ENCODE measurements at places on chromosomes 7 and 10.

DNA sequence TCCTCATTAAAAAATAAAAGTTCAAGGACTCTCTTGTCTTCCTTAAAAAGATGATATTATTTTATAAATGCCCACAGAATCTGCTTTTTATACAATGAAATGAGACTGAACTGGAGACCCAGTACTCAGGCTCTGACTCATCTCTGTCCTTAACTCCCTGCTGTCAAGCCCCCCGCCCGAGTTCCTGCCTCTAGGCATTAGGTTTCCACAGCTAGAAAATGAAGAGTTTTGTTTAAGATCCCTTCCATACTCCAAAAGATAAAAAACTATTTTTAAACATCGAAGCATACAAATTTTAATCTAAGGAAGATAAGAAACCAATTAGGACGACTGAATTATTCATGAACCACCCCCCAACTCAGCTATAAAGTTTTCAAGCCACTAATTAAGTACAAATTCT lies 97.7 kb upstream of the FEZF1 start:
- DNase-seq = no peak

DNA sequence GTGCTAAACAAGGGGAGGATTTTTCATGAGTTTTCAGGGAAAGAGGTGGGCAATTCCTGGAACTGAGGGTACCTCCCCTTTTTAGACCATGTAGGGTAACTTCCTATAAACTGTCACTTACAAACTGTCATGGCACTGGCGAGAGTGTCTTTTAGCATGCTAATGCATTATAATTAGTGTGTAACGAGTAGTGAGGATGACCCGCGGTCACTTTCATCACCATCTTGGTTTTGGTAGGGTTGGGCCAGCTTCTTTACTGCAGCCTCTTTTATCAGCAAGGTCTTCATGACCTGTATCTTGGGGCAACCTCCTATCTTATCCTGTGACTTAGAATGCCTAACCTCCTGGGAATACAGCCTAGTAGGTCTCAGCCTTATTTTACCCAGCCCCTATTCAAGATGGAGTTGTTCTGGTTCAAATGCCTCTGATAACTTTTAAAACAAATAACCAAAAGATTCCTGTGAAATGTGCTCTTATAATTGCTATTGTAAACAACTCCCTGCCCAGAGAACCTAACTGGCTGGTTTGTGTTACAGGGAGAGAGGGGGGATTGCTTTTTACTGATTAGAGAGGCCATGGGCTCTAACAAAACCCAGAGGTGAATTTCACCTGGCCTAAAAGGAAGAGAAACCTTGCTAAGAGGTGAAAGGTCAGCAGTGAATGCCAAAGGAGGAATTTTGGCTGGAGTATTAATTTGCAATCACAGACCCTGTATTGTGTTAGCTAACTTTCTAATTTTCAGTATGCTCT lies 64.3 kb downstream of the EEPD1 start:
- DNase-seq = no peak

DNA sequence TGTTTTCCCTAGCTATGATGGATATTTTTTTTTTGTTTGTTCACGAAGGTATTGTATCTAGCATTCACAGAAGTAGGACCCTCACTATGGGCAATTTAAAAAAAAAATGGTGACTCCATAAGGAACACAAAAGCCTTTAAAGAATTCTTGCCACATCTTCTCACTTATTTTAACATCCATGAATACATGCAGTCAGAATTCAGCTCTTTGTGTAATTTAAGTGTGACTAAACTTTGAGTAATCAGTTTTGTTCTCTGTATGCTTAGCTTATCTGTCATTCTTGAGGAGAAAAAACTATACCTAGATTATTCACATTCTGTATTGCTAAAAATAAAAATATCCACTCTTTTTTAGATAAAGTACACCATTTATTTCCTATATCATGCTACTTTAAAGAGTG lies 313.2 kb upstream of the KCND2 start:
- DNase-seq = peak; percentile 6

GRCh38 chr10:125375210-125375609 lies 214.8 kb upstream of the CTBP2 start:
- DNase-seq = peak; percentile 44

DNA sequence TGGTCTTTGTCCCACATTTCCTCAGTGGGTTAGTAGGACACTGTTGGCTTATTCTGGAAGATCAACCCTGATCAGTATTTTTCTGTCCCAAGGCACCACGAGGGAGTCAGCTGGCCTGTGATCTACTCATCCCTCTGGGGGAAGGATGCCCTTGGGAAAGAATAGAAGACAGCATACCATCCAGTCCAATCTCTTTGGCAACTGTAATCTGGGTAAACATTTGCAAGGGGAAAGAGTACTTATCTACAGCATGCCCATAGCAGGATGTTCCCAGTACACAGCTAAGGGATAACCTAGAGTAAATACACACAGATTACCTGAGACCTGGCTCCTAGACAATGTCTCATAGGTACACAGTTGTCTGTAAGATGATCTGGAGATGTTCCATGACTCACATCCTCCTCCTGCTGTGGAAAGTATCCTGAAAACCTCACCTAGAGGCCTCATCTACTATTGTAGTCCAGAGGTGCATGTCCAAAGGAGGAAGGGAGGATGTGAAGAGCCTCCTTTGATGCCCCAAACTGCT lies 134.3 kb upstream of the VWC2 start:
- DNase-seq = peak; percentile 8

- DNase-seq = no peak
Measured at GRCh38 chr7:129245533-129245932, 20.7 kb downstream of the AHCYL2 start.

DNA sequence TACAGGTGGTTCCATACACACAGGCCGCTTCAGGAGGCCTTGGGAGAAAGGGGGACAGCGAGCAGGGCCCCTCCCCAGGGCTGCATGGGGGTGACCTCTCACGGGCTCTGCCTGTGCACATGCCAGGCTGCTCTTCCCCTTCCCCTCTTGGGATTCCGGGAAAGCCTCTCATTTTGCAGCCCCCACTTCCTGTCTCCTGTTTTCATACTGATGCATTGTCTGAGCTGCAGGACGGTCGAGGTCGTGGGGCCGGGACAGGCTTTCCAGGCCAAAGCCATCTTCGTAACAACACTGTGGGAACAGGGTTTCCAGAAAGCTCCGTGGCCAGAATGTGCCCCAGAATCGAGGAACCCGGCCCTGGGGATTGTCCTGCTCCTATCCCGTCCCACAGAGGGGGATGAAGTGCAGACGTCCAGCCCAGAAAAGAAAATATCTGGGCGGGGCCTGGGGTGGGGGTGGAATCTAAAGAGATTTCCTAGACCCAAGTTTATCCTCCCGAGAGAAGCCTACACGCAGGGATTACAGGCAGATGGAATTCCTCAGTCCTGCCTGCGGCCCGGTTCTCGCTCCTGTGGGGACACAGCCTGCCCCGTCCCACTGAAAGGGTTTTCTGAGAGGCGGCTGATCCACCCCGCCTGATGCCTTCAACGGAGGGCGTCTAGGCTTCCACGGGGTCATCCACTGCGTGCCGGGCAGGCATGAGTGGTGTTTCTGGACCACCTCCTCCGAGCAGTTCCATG lies 29.5 kb upstream of the DNAAF5 start:
- no peak for DNase-seq

DNA sequence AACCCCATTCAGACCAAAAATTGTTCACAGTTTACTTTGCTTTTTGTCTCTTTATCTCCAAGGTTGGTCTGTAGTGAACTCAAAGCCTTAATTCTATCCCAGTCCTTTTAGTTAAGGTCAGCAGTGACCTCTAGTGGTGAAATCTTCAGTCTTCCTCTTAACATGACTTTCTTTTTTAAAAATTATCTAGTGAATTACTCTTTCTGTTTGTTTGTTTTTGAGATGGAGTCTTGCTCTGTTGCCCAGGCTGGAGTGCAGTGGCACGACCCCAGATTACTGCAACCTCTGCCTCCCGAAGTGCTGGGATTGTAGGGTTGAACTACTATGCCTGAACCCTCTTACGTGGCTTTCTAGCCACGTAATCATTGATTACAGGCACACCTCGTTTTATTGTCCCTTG lies 25.0 kb downstream of the ZNF487 start:
- DNase-seq = peak; percentile 46

- DNase-seq = no peak
Measured at GRCh38 chr10:103889121-103889720, 28.8 kb downstream of the STN1 start.

GRCh38 chr7:150489782-150490181 lies 24.9 kb upstream of the GIMAP7 start:
- no peak for DNase-seq

DNA sequence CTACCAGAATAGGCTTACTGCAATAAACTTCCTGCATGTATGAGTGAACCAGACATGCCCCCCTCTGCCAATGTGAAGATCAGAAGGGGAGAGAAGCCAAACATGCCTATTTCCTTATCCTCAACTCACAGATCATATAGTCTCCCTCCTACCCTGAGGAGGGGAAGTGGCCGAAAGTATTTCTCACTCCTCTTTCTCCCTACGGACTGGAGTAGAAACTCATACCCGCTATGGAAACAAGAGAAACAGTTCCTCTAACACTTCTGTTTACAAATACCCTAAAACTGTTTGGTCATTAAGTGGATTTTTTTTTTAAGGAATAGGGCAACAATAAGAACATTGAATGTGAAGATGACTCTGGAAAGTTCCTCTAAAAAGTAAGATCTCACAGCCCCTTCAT lies 31.4 kb downstream of the CCNJ start:
- DNase-seq = no peak

DNA sequence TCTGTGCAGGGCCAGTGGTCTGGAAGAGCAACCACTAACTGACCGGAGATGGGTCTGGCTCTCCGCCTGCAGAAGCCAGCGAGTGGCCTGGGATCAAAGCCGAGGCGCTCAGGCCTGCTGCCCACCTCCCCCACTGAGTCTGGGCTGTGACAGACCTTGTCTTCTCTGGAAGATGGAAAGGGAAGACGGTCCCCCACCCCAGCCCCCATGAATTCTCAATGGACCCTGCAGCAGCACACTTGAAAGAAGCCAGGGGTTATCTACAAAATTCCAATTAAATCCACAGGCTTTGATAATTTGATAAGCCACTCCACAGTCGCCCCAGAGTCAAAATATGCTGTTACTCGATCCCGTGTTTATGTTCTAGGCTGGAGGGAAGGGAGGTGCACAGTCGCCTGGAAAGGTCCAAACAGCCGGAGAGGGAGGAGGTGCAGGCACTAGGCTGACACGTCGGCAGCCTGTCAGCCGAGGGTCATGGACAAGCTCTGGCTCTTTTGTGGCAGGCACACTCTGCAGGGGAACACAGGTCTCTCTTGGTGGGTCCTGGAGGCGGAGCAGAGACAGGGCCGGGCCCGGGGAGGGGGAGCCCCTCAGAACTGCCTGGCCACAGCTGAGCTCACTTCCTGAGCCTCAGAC lies 134.9 kb downstream of the SH3PXD2A start:
- DNase-seq = no peak

DNA sequence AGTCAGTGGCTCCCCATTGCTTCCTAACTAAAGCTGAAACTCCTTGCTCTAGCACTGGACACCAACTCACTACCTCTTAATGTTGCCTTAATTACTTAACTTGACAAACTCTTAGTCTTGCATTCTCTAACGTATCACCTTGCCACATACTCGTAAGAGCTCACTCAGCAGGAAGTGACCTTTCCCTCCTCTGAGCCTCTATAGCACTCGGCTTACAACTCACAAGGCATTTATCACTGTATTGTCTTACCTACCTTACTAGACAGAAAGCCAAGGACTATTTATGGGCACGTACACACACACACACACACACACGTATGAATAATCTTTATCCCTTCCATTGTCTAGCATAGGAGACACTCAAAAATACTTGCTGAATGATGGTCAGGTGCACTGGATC lies 21.2 kb downstream of the CEP41 start:
- DNase-seq = no peak

DNA sequence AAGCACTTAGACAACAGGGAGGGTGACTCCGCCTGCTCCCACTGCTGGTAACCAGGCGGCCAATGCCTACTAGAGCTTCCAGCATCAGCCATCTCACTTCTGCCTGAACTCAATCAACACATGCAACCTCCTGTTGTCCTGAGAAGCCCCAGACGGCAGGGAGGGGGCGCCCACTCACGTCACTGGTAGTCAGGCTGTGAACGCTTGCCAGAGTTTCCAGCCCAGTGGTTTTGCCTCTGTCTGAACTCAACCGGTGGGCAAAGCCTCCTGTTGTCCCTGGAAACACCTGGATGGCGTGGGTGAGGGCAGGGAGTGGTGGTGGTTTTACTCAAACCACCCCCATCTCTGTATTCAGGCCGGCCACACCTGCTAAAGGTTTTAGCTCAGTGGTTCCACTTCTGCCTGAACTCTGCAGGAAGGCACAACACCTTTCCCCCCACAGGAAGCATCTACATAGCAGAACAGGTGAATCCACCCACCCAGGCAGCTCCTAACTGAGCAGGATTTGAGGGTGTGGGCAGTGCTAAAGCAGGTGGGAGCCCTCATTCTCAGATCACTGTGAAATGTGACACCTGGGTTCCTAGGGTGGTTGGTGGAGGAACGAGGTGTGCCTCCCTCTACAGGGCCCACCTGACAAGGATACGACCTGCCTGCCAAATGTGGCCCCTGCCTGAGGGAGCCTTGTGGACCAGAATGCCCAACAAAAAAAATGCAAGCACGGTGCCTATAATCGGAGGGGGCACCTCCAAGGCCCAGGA lies 563.0 kb upstream of the SEMA3D start:
- no peak for DNase-seq

- no peak for DNase-seq
Measured at GRCh38 chr7:155692317-155692716, 47.9 kb downstream of the RBM33 start.

GRCh38 chr7:118264836-118265235 lies 40.3 kb downstream of the ANKRD7 start:
- DNase-seq = no peak

GRCh38 chr10:624605-625332 lies 64.7 kb downstream of the DIP2C start:
- DNase-seq = peak; percentile 38

DNA sequence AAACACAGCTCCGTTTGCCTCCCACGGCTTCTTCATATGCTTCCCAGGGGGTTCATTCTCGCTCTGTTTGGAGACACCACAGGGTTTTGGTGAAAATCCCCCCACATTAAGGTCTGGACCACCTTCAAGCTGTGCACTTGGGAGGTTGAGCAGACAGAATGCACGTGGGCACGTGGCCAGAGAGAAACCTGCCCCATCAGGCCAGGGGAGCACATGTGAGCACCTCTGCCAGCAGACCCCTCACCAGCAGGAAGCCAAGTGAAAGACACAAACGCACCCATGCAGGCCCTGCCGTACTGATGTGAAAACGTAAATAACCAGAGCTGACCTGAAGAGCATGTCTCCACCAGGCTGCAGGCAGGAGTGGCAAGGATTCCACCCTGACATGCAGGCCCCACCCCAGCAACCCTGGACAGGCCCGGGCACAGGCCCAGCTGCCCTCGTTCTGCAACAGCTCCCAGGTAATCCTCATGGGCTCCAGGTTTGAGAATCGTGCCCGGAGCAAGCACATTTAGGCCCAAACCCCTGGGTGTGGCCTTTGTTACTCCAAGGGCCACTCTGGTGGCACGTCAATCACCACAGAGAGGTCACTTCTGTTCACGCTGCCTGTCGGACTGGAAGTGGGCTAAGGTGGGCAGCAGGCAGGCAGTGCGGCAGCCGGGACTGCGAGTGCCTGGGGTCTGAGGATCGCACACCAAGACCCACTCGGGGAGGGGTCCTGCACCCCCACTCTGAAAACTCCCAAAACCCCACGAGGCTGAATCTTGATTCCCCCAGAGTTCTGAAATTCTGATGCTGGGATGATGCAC lies 184.4 kb downstream of the PTPRN2 start:
- peak; percentile 48 for DNase-seq

GRCh38 chr7:117110480-117111315 lies 157.4 kb downstream of the ST7 start:
- no peak for DNase-seq

Measured in RWPE1 (cell line).